ENCODE measurements at places on chromosomes 7 and 10.
A peak's percentile ranks its signal among the peaks of the same experiment; 100 is the strongest.

DNA sequence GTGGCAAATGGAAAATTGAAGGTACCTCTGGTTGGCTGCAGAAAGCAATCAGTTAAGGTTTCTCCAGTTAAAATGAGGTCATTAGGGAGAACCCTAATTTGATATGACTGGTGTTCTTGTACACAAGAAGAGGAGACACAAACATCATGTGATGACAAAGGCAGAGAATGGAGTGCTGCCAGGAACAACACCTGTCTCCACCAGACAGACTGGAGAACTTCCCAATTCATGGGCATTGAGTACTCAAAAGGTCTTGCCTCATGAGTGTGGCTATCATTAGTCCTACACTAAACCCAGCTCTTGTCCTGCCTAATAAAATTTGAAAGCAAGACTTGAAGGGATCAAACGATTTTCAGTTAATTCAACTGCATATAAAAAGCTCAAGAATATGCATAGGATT, 152.6 kb downstream of the PTPN20 start:
- no peak for DNase-seq

GRCh38 chr10:70598857-70599295, 3.7 kb downstream of the PRF1 start:
- DNase-seq: no peak

DNA sequence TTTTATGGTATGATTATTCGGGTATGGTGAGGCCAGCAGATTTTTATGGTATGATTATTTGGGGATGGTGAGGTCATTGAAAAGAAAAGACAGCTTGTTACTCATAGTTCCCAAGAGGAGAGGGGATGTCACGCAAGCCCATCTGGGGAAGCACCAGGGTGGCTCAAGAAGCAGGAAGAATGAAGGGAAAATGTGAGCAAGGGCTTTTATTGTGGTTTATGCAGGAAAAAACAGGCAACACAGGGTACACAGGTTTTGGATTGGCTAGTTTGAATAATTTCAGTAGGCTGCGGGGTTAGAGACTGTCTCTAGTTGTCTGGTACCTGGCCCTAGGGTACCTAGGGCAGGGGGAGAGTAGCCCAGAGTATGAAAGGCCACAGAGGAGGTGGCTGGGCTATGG, 26.8 kb upstream of the DGKI start:
- DNase-seq: no peak

DNA sequence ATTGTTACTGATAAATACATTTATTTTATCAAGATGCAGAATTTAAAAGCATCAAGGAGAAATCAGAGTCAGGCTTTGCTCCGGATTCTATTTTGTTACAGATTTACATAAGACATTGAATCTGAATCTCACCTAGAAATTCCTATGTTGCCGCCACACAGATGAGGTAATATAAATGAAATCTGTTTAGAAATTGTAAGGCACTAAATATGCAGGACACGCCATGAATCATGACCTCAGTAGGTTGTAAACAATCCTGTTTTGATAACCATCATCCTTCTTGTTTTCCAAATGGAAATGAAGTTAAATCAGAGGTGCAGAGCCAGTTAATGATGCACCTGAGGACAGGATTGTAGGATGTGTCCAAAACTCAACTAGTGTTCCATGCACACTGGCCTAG, 778.0 kb downstream of the MAGI2 start:
- no peak for DNase-seq

DNA sequence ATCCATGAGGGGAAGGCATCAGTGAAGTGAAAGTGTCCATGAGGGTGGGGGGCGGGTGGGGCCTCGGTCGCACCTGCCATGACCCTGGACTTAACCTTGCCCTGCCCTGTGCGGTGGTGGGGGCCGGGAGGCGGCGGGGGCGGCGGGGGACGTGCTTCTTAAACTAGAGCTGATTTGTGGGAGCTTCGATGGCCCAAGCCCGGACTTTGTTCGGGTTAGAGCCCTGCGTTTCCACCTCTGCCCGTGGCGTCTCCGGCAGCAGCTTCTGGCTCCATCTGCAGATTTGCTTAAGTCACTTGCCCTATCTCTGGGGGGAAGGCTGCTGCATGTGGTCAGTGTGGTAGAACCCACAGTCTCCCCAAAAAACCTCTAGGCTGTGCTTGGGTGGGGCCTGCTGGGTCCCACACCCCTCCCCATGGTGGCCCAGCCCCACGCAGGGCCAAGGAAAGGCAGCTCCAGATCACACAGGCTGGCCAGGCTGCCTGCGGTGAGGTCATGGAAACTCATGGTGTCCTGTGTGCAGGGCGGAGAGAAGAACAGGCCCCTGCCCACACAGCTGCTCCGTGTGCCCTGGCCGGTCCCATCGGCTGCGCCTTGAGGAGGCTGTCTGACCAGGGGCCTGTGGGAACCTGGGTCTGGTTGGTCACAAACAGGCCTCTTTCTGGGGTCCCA, 93.2 kb downstream of the INPP5A start:
- no peak for DNase-seq

DNA sequence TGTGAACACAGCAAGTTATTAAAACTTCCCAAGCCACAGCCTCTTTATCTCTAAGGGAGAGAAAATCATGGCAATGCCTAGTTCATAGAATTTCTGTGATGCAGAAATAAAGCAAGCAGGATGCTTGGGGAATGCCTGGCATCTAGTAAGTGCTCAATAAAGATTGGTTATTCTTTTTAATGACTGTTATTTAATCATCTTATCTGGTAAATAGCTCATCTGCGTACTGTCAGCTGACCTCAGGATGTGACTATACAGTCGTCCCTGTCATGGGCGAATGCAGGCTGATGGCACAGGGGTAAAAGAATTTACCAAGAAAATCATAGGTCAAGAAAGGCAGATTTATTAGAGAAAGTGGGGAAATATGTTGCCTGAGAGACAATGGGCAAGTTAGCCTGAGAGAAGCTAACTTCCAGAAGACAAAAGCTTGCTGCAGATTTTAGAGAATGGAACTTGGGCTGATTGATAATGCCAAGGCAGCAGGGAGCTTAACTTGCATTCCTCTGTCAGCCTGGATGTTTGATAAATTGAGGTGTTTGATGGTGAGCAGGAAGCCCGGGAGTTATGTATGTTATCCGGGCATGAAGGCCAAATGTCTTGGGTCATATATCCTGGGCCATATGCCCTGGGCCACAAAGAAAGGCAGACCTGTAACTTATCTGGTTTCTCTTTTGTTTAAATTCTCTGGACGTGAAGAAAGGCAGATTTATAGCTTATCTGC, 126.0 kb downstream of the KCNMA1 start:
- no peak for DNase-seq

- no peak for DNase-seq
Observed at GRCh38 chr7:778271-778967, 51.3 kb upstream of the PRKAR1B start.

- DNase-seq: peak; percentile 65
Observed at GRCh38 chr7:5692112-5692844, 89.2 kb downstream of the RNF216 start.

DNA sequence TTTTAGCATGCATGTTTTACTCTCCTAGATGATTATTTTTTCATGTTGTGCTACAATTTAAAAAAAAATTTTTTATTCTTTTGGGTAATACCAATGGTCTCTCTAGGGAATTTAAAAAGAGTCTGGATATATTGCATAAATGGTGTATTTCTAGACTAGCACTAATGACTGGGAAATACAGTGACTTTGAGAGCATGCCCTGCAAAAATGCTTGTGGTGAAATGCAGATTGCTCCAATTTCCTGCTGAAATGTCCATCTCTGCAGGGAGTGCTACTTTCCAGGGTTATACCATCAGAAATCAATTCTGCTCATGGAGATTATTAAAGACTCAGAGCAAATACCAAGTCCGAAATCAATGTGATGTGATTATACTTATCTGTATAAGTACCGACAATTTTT, 186.1 kb downstream of the PRKG1 start:
- DNase-seq: no peak

Data from Karpas-422 (cell line).